Hepatocyte (in vitro differentiated cells): ENCODE measurements at places on chromosomes 16 and 17.
A peak's percentile ranks its signal among the peaks of the same experiment; 100 is the strongest.

DNA sequence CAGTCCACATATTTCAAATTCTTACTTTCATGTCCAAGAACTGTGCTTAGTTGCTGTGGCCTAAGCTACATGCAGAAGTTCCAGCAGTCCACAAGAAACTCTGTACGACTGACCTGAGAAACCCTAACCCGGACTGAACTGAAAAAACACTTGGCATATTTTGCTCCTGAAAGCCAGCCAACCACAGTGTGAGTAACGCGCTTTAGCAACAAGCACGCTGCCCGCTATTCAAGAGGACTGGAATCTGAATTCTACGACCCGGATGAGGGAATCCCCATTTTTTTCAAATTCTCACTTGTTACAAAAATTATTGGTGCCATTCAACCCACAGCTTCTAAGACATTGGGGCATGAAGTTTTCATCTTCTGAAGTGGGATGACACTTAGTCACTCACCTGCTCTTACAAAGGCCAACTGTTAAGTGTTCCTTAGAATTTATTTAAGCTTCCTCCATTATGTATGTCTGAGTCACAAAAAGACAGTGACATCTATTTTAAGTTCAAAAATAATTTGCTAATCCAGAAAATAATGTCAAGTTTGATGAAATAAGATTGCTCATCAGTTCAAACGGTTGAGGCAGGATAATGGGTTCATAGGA is 78.7 kb downstream of the CDYL2 start:
- DNase-seq = peak; percentile 18

GRCh38 chr16:66070140-66070917 is 296.2 kb upstream of the CDH5 start:
- DNase-seq = peak; percentile 71

DNA sequence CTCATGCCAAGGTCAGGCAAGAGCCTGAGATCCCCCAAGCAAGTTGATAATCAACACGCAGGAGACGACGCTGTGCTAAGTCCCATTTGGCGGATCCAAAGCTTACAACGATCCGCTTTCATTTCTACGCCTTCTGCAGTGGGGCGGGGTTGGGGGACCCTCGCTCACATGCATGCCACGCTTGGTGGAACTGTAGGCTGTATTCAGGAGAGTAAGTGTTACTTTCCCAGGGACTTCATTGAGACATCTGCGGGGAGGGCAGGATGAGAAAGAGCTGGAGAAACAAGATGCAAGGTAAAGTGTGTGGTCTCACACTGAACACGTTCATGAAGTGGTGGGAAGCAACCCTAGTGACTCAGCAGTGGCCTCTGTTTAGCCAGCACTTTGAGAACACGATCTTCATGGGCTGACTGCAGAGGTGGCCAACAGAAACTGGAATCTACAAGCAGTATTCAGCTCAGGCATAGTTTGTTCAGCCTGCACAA is 100.5 kb downstream of the XYLT1 start:
- DNase-seq = no peak

- DNase-seq = no peak
These were observed 1.2 kb upstream of the UBB start for GRCh38 chr17:16379654-16380053.

- DNase-seq = no peak
These were observed 7.5 kb downstream of the POLR2C start for GRCh38 chr16:57469917-57470470.

DNA sequence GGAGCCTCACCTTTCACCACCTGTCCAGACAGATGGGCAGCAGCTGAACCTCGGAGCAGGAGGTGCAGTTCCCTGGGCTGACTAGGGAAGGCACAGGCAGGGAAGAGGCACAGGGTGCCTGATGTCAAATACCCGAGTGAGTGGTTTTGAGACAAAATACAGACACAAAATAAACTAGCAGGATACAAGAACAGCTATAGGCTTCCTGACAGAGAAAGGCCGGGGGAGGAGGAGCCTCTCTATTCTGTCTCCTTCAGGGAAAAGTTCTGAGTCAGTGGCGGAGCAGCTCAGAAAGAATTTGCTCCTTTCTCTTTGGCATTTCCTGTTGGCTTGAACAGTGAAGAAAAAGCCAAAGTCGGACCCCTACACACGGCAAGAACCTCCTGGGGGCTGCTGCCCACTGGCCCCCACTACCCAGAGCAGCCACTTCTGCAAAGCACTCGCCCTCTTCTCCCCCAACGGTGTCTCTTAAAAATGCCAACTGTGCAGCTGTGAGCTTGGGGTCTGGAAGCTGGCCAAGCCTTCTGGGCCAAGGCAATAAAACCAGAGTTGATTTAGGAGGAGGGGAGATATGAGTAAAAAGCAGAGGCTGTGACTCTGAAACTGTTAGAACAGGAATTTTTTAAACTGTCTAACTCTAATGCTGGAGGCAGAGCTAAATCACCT is 14.4 kb upstream of the FAAP100 start:
- DNase-seq = peak; percentile 83

GRCh38 chr17:62679866-62680377 is 52.5 kb downstream of the MRC2 start:
- DNase-seq = no peak

- DNase-seq = no peak
These were observed 99.5 kb downstream of the CDH13 start for GRCh38 chr16:82726306-82726705.

GRCh38 chr17:9768381-9768934 is 22.9 kb downstream of the DHRS7C start:
- DNase-seq = peak; percentile 43

DNA sequence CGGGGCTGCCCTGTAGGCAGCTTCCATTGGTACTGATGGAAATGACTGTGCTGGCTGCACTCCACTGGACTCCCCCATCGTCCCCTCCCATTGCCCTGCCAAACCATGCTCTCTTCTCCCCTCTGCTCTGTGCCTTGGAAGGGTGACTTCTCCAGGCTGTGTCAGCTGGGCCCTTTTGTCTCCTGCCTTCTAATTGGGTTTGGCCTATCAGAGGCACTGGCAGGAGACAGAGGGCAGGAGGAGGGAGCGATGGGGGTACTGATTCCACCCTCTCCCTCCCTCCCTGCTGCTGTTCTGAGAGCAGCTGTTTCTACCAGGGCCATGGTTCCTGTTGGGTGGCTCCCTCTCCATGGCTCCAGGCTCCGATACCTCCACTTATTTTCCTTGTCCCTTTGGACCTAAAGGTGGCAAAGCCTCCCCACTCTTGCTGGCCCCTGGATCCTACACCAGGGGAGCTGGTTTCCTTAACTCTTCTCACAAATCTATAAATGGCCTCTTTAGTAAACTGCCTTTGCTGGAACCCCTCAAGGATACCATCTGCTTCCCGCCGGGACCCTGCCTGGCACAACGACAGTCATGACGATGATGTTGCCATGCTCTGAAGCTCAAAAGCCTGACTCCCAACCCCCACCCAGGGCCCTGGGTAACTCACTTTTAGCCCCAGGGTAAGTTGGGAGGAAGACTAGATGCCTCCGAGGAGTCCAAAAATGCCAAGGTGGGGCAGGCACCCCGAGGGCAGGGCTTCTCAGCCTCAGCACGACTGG is 123.8 kb upstream of the RPL38 start:
- no peak for DNase-seq

GRCh38 chr16:27461483-27462171 is 59.7 kb downstream of the IL21R start:
- no peak for DNase-seq

GRCh38 chr16:75318737-75319136 is 67.3 kb upstream of the BCAR1 start:
- DNase-seq = no peak

- DNase-seq = no peak
These were observed 39.8 kb downstream of the TLE7 start for GRCh38 chr16:71402007-71402406.

- DNase-seq = no peak
These were observed 4.1 kb downstream of the ADGRG1 start for GRCh38 chr16:57632568-57632967.

DNA sequence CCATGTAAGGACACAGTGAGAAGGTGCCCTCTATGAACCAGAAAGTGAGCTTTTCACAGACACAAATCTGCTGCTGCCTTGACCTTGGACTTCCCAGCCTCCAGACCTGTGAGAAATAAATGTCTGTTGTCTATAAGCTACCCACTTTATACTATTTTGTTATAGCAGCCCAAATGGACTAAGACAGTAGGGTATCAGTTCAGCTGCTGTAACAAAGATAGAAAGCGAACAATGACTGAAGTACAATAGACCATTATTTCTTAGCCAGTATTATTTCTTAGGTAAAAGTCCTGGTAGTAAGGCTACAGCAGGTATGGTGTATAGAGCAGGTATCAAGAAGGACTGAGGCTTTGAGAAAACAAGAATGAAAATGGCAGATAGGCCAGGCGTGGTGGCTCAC is 117.0 kb downstream of the SLC39A11 start:
- no peak for DNase-seq

DNA sequence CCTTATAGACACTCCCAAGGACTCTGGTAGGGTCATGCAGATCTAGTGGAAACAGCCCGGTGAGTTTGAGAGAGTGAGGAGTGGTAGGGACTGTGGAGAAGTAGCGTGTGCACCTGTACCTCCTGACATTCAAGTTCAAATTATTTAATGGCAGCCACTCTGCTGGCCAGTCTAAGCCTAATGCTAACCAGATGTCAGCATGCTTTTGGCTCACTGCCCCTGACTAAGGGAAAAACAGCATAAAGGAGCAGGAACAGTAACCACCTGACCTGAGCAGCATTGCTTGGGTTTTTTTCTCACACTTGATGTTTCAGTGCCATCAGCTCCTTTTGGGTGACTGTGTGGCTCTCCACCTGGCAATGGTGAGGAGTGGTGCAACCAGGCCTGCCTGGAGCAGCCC is 23.8 kb upstream of the SLC12A3 start:
- no peak for DNase-seq

DNA sequence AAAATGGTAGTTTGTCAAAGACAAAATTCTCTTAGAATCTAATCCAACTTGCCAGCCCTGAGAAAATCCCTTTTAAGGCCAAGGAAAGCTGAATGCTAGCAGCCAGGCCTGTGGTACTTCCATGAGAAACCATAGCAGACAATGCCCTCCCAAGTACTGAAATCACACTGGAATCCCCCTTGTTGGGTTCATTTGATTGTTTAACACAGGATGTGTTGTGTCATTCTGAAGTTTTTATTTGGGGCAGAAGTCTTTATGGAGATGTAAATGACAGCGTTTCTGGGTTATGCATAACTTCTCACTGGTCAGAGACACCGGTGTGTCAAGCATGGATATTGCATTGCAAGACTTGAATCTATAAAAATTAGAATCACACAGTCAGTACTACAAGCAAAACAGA is 6.0 kb upstream of the ARL2BP start:
- no peak for DNase-seq

- no peak for DNase-seq
These were observed 68.3 kb upstream of the STAC2 start for GRCh38 chr17:39294060-39294459.

GRCh38 chr17:2194889-2195335 is 108.7 kb downstream of the SMG6 start:
- no peak for DNase-seq

GRCh38 chr17:57340160-57340981 is 84.0 kb downstream of the MSI2 start:
- no peak for DNase-seq

- DNase-seq = no peak
These were observed 195.1 kb downstream of the CCDC182 start for GRCh38 chr17:57550016-57550415.

DNA sequence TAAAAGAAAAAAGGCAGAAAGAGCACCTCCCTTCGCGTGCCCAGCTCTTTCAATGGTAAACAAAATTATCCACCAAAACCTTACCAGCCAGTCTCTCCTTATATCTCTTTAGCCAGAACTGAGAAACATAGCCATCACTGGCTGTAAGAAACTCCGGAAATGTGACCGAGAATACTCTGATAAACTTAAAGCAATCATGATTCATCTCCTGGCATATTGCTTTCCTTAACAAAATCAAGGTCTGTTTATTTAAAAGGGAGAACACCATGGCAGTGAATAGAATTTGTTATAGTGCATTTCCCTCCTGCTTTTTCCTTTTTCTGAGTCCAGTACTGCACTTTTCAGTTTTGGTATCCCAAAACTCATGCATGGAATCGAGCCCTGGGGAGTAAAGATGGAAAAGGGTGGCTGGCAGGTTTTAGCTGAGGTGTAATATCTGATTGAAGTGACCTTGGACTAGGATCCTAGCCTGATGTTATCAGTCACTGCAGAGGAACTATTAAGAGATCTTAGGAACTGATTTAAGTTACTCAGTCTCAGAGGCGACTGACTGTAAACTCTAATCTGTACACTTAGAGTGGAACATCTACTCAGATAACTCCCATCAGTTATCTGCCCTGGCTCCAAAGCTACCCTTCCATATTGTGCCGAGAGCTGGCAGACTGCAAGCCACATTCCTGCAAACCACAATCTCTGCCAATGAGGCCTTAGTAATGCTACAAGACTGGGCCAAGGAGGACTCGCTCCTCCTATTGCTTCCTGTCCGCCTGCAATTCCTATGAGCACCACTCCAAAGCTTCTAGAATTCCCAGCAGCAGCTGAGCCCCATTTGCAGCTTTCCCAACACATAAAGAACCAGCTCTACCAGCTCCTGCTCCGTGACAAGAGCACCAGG is 7.4 kb upstream of the COX10 start:
- peak; percentile 26 for DNase-seq

- DNase-seq = no peak
These were observed 1.6 kb upstream of the WFIKKN2 start for GRCh38 chr17:50833510-50834428.

GRCh38 chr17:72258711-72259110 is 137.9 kb downstream of the SOX9 start:
- no peak for DNase-seq

DNA sequence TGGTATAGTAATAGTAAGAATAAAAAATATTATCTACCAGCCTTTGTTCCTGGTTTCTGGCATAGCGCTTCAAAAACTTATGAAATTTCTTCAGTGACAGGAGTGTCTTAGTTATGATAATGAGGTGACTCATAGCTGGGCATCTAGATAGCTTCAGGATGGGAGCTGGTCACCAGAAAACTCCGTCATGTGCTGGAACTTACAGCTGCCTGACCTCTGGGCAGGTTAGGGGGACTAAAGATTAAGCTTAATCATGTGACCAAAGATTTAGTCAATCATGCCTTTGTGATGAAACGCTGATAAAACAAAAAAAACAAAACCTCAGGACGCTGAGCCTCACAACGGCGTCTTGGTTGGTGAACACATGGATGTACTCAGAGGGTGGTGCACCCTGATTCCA is 154.2 kb downstream of the MYO1D start:
- no peak for DNase-seq

- DNase-seq = no peak
These were observed 138.6 kb downstream of the CDH11 start for GRCh38 chr16:64983231-64983630.

- peak; percentile 93 for DNase-seq
These were observed 25.6 kb upstream of the MRPS23 start for GRCh38 chr17:57875290-57876022.

DNA sequence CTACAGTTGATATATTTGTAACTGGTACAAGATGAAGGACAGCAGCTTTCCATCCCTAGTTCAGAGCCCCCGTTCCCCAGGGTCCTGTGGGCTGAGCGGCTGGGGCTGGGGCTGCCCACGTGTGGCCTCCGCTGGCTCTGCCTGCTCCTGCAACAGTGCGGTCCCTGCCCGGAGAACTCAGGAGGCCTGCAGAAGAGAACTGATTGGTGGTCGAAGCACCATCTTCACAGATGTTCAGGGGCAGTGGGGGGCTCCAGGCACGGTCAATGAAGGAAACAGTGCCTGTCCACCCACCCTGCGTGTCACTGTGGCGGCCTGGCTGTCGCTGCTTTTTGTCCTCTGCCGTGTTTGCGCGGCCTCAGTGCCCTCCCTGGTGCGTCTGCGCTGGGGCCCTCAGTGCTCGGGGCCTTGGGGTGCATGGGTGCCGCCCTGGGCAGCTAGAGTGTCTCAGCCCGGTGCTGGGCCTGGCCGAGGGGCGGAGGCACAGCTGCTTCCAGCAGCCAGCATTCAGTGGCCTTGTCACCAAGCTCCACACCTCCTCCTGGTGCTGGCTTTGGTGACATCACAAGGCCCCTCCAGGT is 4.2 kb upstream of the NUDT16L1 start:
- peak; percentile 5 for DNase-seq
